Motor neuron (in vitro differentiated cells): ENCODE measurements at places on chromosomes 5 and 9. TPM values are rescaled to one million over a fixed set of nuclear protein-coding genes. Genes with fewer than 3 reads are reported as not detected.

The NEUROG1 gene
- total RNA-seq = not detected in 2 replicates

DNA sequence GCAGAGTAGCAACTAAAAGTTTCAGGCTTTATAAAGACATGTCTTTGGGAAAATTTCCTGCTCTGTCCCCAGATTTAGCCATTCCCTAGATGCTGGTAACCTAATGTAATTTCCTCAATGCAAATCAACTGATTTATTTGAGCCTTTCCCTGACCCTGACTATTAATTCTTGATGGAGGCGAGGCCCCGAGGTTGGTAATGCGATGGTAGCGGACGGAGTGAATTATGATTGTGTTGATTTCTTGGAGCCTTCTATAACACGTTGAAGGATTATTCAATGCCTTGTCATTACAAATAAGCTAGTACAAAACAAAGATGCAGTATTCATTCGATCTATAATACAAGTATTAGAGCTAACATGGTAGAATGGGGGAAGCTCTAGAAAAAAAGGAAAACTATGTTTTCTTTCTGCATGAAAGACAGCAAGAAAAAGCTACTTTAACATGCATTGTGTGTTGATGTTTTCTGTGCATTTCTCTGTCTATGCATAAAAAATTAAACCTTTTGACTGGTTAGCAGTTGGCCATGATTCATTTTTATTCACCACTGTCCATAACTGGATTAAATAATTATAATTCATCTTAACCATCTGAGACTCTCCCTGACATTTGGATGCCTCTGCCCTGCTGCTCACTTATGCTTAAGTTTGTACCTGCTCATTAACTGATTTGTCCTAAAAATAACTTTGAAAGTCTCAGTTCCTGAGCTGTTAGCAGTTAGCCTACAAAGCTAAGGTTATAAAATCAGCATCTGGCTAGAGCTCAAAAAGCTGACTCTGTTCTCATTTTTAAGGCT lies 490.2 kb upstream of the NUDT12 start:
- peak; percentile 78 for ATAC-seq

GRCh38 chr5:332843-333242 lies 11.3 kb downstream of the AHRR start:
- no peak for ATAC-seq

GRCh38 chr5:143316844-143317631 lies 86.4 kb downstream of the NR3C1 start:
- no peak for ATAC-seq

The ETF1 gene
- total RNA-seq = 44.1 and 46.8 TPM in 2 replicates

The LURAP1L gene
- total RNA-seq = 7.5 and 7.7 TPM in 2 replicates

- peak; percentile 45 for ATAC-seq
Measured at GRCh38 chr9:2465921-2466460, 155.6 kb upstream of the VLDLR start.

- no peak for ATAC-seq
Measured at GRCh38 chr5:88952996-88953643, 70.1 kb upstream of the MEF2C start.

DNA sequence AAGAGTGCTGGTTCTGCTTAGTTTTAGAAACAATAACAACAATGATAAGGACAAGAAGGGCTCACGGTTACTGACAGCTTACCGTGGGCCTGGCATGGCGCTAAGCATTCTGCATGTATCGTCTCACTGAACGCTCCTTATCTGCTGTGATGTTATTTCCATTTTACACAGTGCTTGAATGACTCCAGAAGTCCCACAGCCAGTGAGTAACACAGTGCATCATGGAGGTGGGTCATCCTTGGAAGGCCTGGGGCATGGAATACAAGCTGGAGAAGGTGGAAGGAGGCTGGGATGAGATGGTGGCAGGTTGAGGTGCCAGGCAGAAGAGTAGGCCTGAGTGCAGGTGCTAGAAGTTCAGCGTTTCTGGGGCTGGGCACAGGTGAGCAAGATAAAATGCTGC lies 36.5 kb upstream of the FAT2 start:
- no peak for ATAC-seq

GRCh38 chr9:101629636-101630035 lies 34.9 kb upstream of the PPP3R2 start:
- no peak for ATAC-seq

The TMEM252 gene
- total RNA-seq = not detected in 2 replicates

DNA sequence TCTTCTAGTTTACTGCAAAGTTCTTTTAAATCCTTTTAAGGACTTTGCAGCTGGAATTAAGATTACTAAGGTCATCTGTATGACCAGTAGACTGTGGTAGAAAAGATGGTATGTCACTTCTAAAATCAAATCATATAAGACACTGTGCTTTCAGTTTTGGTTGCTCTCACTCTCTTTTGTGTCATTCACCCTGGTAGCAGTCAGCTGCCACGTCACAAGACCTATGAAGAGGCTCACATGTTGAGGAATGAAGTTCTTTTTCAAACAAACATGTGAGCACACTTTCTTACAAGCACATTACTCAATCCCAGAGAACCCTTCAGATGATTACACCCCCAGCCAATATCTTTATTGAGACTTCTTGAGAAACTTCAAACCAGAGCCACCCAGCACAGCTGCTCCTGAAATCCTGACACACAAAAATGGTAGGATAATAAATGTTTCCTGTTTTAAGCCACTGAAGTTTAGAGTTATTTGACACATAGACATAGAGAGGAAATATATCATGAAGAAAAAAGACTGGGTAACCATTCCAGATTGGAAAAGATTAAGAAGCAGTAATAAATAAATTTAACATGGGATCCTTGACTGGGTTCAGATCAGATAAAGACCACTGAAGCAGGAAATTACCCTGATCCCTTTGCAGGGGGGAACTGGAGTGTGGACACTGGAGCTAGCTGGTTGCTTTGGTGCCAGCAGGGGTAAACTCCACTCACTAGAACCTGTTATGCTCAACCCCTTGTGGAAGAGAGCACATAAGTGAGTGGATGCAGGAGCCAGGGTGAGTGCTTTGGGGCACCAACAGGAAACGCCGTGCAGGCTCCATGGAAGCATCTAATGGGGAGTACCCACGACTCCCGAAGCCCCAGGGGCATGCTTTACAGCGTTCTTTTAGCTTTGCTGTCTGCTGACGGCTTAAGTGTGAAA lies 64.1 kb downstream of the SLCO4C1 start:
- ATAC-seq = no peak

DNA sequence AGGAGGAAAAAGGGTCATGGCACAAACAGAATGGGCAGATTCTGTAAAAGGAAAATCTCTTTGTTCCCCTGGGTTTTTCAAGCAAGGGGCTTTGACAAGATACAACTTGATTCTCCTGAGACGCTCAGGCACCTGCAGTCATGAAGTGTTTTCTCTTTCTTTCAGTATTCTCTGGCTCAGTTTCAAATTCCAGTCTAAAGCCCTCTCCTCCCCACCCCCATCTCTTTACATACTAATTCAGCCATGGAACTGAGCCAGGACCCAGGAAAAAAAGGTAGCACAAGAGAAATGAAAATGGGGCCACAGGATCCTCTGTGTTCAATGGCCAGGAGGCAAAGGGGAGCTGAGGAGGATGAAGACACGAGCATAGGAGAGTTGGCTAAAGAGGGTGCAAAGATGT lies 408.4 kb downstream of the SPOCK1 start:
- peak; percentile 32 for ATAC-seq

GRCh38 chr9:130022566-130023143 lies 20.3 kb downstream of the FNBP1 start:
- ATAC-seq = no peak

DNA sequence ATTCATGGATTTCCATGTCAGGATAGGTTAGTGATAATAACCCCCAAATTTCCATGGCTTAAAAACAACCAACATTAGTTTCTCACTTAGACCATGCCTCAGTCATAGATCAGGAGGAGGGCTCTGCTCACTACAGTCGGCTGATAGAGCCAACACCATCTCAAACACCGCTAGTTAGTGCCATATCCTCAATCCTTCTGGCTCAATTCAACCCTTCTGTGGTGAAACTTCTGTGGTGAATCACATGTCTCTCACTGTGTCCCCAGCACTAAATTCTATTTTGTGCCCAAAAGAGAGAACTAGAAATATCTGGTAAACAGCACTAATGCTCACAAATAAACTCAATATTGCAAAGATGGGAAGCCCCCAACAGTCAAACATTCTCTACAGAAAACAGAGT lies 21.1 kb downstream of the ECPAS start:
- ATAC-seq = no peak

DNA sequence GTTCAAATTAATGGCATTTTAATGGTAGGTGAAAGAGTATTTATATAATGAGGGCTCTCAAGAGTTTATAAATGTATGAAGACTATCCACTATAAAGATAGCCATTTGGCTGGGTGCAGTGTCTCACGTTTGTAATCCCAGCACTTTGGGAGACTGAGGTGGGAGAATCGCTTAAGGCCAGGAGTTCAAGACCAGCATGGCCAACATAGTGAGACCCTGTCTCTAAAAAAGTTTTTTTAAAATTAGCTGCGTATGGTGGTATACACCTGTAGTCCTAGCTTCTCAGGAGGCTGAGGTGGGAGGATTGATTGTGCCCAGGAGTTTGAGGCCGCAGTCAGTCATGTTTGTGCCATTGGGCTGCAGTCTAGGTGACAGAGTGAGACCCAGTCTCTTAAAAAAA lies 61.6 kb downstream of the ERBIN start:
- no peak for ATAC-seq

DNA sequence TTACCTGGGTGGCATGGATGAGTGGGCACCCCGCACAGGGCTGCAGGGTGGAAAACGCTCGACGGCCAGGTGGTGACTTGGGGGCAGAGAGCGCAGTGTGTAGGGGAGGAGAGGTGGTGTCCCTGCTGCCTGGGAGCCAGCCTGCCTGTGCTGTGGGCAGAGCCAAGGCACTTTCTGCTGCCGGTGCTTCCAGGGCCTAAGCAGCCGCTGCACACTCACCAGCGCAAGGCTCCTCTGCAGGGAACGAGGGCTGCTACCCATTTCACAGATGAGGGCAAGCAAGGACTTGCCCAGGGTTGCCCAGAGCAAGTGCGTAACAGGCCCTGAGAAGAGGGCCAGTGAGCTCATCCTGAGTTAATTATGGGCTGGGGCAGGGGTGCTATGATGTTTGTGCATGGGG lies 62.5 kb downstream of the CRB2 start:
- no peak for ATAC-seq

The WNK2 gene
- total RNA-seq = 29.7 and 32.4 TPM in 2 replicates

The KCNIP1 gene
- 17.5 and 19.3 TPM in 2 replicates for total RNA-seq

DNA sequence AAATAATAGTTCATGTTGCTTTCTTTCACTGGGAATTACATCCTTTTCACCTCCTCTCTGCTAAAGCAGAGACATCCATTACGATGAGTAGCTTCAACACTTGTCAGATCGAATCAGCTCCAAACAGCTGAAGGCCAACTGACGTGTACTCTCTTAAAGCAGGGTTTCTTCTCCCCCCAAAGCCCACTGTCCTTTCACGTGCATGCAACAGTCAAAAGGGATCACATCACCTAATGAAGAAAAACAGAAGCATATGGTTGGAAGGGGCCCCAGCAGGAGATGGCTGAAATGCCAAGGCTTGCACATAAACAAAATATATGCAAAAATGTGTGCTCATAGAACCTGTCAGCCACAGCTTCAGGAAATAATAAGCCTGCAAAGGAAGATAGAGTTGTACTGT lies 421.6 kb downstream of the ANXA1 start:
- ATAC-seq = no peak

- ATAC-seq = no peak
Measured at GRCh38 chr9:91417602-91418214, 5.9 kb downstream of the NFIL3 start.

DNA sequence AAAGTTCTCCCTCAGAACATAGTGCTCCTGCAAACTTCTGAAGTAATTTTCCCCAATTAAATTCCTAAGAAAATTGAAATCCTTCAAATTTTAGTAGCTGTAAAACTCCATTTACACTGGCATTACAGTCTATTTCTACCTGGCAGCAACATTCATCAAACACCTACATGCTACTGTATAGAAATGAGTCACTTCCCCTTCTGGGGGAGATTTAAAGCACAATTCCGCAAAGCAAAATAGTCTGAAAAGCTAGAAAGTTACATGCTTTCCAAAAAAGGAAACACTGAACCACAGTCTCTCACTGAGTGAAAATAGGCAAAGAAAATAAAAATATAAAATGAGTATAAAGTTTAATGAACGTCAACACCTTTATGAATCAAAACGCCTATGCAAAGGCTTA lies 43.3 kb downstream of the MCTP1 start:
- no peak for ATAC-seq

GRCh38 chr5:141478321-141478945 lies 2.7 kb downstream of the PCDHGC3 start:
- no peak for ATAC-seq

GRCh38 chr9:99011161-99011709 lies 67.5 kb downstream of the COL15A1 start:
- no peak for ATAC-seq

DNA sequence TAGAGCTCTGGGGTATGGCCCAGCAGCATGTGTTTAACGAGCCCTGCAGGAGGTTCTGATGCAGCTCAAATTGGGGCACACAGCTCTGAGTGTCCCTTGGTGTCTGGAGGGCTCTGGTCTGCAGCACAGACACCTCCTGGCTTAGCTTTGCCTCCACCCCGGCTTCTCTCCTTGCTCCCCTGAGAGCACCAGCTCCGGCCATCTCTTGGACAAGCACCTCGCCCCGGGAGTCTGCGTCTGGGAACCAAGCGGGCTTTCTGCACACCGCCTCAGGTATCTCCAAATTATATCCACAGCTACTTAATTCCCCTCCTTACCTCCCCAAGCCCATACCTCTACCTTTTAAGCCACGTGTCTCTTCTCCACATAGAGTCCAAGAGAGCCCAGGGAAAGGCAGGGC lies 83.7 kb upstream of the IRX4 start:
- no peak for ATAC-seq

- ATAC-seq = no peak
Measured at GRCh38 chr9:109771087-109771486, 8.9 kb upstream of the PALM2AKAP2 start.

The NKD2 gene
- 7.0 and 8.7 TPM in 2 replicates for total RNA-seq

DNA sequence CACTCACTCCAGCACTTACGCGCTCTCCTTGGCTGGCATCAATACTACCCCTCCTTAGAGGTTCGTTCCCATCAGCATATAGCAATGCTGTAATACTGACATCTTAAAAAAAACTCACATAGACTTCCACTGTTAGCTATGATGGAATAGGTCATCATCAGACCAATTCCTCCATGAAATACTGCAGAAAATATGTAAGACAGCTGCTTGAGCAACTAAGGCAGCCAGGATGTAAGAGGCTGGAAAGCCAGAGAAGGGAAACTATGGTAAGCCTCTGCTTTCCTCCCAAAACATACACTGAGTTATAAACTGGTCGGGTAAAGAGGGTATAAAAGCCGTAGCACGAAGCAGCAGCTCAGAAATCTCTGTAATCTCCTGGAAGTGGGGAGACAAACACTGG lies 33.5 kb downstream of the AUH start:
- ATAC-seq = no peak

DNA sequence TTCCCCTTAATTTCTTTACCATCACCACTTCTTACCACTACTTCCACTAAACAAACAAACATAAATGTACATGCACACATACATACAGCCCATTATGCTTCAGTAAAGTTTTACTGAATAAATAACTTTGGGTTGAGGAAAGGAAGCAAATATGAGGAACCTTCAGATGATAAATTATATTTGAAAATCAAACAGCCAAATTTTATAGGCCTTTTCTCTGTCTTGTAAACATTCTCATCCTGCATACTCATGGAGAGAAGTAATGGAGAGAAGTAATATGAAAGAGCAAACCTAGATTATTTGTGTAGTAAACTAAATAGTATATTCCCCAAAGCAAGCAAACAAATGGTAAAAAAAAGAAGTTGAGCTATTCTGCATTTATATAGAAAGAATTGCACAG lies 658.3 kb upstream of the RORB start:
- ATAC-seq = no peak

The LECT2 gene
- not detected in 2 replicates for total RNA-seq

The CCNO gene
- total RNA-seq = 0.25 and 0.32 TPM in 2 replicates

- no peak for ATAC-seq
Measured at GRCh38 chr5:148967783-148968182, 95.1 kb downstream of the SH3TC2 start.

- no peak for ATAC-seq
Measured at GRCh38 chr5:58760222-58760621, 177.3 kb downstream of the RAB3C start.
